Neural crest cell (in vitro differentiated cells): ENCODE measurements at places on chromosomes 5 and 9. TPM values are rescaled to one million over a fixed set of nuclear protein-coding genes. Genes with fewer than 3 reads are reported as not detected.

EPB41L4B gene
- 1.2 and 1.4 TPM in 2 replicates for total RNA-seq

PRR7 gene
- total RNA-seq = 16.1 and 19.0 TPM in 2 replicates

ALDH7A1 gene
- 169 TPM in 2 replicates for total RNA-seq

CMYA5 gene
- total RNA-seq = 0.44 and 0.73 TPM in 2 replicates

DNA sequence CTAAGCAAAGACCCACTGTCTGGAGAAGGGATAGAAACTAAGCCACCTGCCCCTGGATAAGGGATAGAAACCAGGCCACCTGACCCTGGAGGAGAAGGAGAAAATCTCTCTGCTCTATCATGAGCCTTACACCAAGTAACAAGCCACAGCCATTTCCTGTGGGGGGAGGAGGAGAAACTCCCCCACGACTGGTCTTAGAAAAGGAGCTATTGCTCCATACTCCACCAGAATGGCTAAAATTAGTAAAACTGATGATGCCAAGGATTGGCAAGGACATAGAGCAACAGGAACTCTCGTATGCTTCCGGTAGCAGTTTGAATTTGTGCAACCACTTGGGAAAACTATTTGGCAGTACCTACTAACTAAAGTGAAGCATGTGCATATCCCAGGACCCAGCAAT, 70.8 kb downstream of the ACTL7B start:
- no peaks in the 10 kb centered on the region for H3K36me3 ChIP-seq
- DNase-seq = no peak
- H3K27ac ChIP-seq = no peak overlapping the region
- no peak overlapping the region for H3K4me3 ChIP-seq
- H3K4me1 ChIP-seq = peaks cover 42% of the 10 kb centered on the region
- H3K27me3 ChIP-seq = no peaks in the 10 kb centered on the region

- no peak overlapping the region for H3K4me3 ChIP-seq
- H3K27me3 ChIP-seq = no peaks in the 10 kb centered on the region
- H3K36me3 ChIP-seq = no peaks in the 10 kb centered on the region
Observed at GRCh38 chr5:61951295-61951694, 354.7 kb upstream of the KIF2A start.

GRCh38 chr9:17799369-17799768, 220.5 kb downstream of the SH3GL2 start:
- H3K27ac ChIP-seq = no peak overlapping the region
- H3K36me3 ChIP-seq = no peaks in the 10 kb centered on the region
- peaks cover 3% of the 10 kb centered on the region for H3K27me3 ChIP-seq
- H3K4me3 ChIP-seq = no peak overlapping the region

DNA sequence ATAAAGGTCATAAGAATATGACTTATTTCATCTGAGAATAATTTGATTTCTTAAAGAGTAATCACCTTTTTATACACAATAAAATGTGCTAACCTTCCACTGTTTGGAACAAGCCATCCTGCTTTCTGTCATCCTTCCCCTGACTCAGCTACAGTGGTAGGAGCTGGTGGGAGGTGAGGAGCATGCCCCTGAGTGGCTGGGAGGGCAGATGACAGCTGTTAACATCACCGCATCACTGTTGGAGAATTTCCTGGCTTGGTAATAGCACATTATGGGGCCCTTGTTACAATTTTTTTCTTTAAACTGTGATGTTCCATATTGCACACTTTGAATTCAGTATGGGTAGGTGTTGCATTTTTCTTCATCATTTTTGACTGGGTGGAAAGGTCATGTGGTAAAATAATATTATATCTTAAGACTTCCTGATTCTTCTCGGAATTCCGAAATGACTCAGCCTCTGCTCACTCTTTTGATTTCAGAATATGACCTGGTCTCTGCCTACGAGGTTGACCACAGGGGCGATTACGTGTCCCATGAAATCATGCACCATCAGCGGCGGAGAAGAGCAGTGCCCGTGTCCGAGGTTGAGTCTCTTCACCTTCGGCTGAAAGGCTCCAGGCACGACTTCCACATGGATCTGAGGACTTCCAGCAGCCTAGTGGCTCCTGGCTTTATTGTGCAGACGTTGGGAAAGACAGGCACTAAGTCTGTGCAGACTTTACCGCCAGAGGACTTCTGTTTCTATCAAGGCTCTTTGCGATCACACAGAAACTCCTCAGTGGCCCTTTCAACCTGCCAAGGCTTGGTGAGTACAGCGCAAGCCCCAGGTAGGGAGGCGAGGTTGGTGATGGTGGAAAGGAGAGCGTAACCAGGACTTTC, 5.8 kb downstream of the ADAMTS16 start:
- peaks cover 8% of the 10 kb centered on the region for H3K4me1 ChIP-seq
- peaks cover 2% of the 10 kb centered on the region for H3K36me3 ChIP-seq
- no peak overlapping the region for H3K4me3 ChIP-seq
- peaks cover 26% of the 10 kb centered on the region for H3K27me3 ChIP-seq
- H3K27ac ChIP-seq = no peak overlapping the region

DNA sequence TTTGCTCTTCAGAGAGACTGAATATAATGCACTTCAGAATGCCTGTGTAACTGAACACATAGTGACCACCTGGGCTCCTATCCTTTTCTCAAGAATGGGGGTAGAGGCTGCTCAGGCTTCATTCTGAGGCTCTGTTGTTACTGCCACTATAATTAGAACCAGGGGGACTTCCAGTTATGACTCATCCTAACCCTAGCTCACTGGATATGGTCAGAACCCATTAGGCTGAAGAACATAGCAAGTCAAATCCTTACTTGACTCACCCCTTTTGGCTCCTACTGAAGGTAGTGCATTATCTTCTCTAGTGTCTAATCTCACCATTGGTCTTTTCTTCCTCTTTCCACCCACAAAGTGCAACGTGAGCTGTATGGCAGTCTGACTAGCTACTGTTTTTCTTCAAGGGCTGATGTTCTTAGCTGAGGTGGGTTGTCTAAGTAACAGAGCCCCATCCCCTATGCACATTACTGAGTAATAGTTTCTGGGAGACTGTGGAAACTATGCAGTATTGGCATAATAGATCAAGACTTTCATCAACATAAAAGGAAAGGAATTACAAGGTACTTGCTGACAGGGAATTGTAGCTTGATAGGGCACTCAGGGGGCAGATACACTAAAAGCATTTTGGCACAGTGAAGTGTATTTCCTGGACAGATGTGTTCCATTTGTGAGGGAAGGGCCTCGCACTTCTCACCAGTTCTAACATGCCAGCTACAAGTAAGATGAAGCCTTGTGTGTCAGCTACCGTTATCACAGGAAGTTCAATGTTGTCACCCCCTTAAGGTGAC, 431.0 kb upstream of the MEF2C start:
- no peaks in the 10 kb centered on the region for H3K36me3 ChIP-seq
- no peak for DNase-seq
- no peak overlapping the region for H3K4me3 ChIP-seq
- H3K27me3 ChIP-seq = no peaks in the 10 kb centered on the region

DNA sequence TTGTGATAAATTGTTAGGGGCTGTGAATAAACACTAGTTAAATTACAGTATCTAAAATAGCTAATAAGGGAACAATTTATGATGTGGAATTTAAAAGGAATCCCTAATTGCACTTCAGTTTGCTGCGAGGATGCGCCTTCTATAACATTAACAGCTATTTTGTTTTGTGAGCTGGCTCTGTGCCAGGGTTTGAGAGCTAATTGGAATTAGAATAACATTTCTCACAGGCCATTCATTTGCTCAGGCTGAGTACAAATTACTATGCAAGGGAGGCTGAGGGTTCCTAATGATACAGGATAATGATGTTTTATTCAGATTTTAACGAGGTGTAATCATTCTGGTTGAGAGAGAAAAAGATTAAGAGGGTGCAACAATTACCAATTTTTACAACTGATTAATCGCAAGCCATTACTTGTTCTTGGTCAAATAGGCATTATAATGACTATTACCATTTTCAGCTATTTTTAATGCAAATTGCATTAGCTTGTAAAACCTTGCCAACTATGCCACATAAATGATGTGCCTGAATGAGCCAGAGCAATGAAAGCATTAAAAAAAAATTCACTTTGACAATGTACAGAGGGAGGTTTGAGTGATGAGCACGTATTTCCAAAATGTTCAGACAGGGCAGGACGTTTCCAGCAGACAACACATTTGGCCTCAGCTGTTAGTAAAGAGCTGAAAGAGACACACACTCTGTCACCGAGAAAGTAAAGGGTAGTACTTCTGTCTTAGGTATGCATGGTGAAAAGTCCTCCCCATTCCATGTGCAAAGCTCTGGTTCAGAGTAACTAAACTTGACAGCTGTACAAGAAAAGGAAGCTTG, 576.5 kb downstream of the TLE1 start:
- DNase-seq = no peak
- H3K27ac ChIP-seq = peak overlapping the region; percentile 2
- H3K27me3 ChIP-seq = no peaks in the 10 kb centered on the region
- no peak overlapping the region for H3K4me3 ChIP-seq
- H3K4me1 ChIP-seq = peaks cover 20% of the 10 kb centered on the region
- H3K36me3 ChIP-seq = no peaks in the 10 kb centered on the region

DNA sequence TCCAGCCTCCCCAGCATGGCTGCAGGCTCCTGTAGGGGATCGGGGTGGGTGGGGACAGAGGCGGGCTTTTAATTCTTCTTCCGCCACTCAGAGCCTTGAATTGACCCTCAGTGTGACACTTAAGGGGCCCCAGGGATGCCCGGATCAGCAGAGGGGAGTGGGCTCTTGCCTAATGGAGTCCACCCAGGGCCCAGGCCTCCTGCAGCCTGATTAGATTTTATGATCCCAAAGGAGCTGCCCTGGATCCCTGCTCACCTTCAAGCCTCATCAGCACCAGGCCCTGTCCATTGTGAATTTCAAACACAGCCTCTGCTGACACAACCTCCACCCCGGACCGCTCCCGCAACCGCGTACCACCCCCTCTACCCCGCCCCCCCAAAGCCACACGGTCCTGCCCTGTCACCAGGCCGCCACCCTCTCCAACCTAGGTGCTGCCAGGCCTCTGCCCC, 214.1 kb upstream of the IER5L start:
- no peaks in the 10 kb centered on the region for H3K27me3 ChIP-seq
- H3K27ac ChIP-seq = no peak overlapping the region
- no peak for DNase-seq
- H3K36me3 ChIP-seq = no peaks in the 10 kb centered on the region
- no peak overlapping the region for H3K4me3 ChIP-seq
- H3K4me1 ChIP-seq = peaks cover 14% of the 10 kb centered on the region

DNA sequence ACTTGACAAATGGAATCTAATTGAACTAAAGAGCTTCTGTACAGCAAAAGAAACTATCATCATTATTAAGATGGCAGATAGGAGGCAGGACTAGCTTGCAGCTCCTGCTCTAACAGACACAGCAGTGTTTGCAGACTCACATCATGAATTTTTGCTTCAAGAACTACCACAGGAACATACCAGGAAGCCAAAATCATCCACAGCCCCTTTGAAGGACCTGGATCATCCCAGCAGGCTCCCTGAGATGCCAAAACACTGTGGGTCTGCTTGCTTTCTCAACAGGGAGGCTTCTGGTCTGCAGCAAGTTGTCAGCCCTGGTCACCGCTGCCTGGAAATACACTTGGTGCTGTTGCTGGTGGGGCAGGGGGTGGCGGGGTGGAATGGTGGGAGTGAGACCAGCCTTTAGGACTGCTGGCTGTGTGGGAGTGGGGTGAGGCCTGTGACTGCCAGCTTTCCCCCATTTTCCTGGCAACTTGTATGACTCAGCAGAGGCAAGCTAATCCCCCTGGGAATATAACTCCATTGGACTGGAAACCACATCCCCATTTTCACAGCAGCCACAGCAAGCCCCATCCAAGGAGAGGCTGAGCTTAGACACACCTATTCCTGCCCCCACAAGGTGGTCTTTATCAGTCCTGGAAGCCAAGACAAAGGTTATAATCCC, 533.8 kb upstream of the CYLC2 start:
- no peak for DNase-seq
- no peak overlapping the region for H3K4me3 ChIP-seq
- no peaks in the 10 kb centered on the region for H3K4me1 ChIP-seq
- H3K27ac ChIP-seq = no peak overlapping the region

DNA sequence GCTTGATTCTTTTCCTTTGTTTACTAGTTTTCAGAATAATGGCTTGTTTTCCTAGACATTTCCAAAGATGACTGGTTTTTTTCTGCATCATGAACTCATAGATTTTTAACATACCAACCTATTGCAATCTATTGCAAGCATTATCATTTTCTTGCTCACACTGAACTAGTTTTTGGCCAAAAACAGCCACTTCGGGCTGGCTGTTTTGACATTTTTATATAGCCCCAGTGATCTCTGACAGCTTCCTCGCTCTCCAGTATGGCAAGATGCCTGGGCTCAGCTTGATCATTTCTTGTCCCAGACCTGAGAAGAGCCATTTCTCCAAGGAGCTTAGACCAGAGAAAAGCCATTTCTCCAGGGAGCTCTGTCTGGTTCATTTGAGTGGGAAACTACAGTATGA, 94.3 kb upstream of the MAMDC2 start:
- no peak for DNase-seq
- no peaks in the 10 kb centered on the region for H3K27me3 ChIP-seq
- H3K4me3 ChIP-seq = no peak overlapping the region
- H3K27ac ChIP-seq = no peak overlapping the region

GRCh38 chr5:173554989-173555705, 61.3 kb downstream of the BOD1 start:
- peaks cover 6% of the 10 kb centered on the region for H3K27me3 ChIP-seq
- no peak for DNase-seq
- peaks cover 4% of the 10 kb centered on the region for H3K4me1 ChIP-seq
- H3K36me3 ChIP-seq = no peaks in the 10 kb centered on the region
- no peak overlapping the region for H3K4me3 ChIP-seq
- H3K27ac ChIP-seq = no peak overlapping the region

DNA sequence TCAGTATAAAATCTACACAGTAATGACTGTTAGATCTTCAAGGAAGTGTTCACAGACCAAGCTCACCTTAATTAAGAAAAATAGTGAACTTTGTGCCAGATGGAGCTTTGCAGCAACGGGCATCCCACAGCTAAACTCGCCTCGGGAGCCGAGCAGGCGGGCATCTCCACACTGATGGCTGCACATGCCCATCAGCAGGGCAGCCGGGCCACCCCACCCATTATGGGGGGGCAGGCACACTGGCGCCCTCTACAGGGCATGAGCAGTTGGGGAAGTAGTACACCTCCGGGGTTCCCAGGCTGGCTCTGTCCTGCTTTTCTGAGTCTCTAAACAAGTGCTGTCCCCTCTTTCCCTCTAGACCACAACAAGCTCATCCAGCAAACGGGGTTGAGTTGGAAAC, 21.6 kb downstream of the ANKS6 start:
- H3K4me1 ChIP-seq = no peaks in the 10 kb centered on the region
- H3K4me3 ChIP-seq = no peak overlapping the region
- no peak for DNase-seq
- H3K27me3 ChIP-seq = no peaks in the 10 kb centered on the region
- H3K36me3 ChIP-seq = peaks cover 13% of the 10 kb centered on the region

DNA sequence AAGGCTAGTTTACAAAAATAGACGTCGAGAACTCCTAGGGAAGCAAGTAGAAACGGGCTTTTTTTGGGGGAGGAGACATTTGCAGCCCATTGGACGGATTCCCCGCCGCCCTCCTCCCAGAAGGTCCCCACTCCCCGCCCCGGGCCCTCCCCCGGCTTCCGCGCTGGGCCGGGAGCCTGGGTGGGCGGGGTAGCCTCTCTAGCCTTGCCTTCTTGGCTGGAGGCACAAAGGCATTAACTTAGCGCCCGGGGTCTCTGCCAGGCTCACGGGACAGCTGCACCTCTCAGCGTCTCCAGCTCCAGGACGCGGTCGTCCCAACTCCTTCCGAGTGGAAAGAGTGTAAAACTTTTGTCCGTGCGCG, at the start of gene DMRTA1:
Gene DMRTA1 (plus strand): TSS at position 236 of the 361 bp plus-strand sequence. CDS start 242 bp downstream, outside the sequence.
- DNase-seq = peak; percentile 66
- peaks cover under 1% of the 10 kb centered on the region for H3K36me3 ChIP-seq
- H3K27me3 ChIP-seq = peaks cover 31% of the 10 kb centered on the region
- H3K27ac ChIP-seq = peak within 1 kb of the TSS; percentile 94
- H3K4me3 ChIP-seq = peak within 1 kb of the TSS; percentile 93
- peaks cover 19% of the 10 kb centered on the region for H3K4me1 ChIP-seq

GRCh38 chr5:73066466-73066865, 53.9 kb upstream of the TMEM171 start:
- H3K27ac ChIP-seq = no peak overlapping the region
- DNase-seq = no peak
- no peaks in the 10 kb centered on the region for H3K4me1 ChIP-seq
- no peaks in the 10 kb centered on the region for H3K27me3 ChIP-seq
